ENCODE measurements at places on chromosomes 12 and 14.

DNA sequence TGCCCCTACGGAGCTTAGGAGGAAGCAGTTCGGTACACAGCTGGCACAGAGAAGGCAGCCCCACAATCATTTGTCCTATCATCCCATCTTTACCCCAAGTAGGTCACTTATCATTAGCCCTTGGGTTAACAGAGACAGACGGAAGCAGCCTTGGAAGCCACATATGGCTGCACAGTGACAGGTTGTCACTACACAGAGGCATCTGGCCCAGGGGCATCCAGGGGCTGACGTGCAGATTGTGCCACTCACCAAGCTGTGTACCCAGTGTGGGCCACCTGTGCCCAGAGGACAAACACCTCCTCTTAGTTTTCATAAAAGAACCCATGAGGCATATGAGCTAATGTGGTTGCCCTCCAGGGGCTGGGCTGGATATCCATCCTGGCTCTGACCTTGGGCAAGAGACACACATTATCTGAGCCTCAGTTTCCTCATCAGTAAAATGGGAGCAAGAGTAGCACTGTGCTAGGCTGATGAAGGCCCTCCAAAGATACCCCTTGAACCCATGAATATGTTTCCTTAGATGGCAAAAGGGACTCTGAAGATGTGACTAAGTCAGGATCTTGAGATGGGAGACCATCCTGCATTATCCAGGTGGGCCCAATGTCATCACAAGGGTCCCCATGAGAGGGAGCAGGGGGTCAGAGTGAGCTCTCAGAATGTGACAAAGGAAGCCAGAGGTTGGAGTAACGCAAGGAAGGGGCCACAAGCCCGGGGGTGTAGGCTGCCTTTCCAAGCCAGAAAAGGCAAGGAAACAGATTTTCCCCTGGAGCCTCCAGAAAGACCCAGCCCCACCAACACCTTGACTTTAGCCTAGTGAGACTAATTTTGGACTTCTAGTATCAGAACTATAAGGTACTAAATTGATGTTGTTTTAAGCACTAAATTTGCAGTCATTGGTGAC lies 64.6 kb downstream of the C14orf132 start:
- DNase-seq: no peak

- DNase-seq: no peak
These were observed 71.6 kb downstream of the FGD4 start for GRCh38 chr12:32470936-32471470.

- no peak for DNase-seq
These were observed 4.7 kb upstream of the KRT79 start for GRCh38 chr12:52838609-52839435.

DNA sequence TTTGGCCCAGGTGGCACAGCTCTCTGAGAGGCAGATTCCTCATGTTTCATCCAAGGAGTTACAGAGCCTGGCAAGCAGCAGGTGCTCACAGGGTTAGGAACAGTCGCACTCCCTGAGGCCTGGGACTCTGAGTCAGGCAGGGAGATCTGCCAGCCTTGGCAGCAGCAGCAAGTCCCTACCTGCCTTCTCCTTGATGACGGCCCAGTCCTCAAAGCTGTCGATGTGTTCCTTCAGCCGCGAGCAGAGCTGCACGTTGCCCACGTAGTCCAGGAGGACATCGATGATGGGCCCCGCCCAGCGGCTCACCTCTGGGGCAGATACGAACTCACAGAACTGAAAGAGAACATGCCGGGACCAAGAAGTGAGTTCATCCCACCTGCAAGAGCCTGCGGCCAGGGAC lies 10.4 kb downstream of the FAM181A start:
- DNase-seq: no peak

DNA sequence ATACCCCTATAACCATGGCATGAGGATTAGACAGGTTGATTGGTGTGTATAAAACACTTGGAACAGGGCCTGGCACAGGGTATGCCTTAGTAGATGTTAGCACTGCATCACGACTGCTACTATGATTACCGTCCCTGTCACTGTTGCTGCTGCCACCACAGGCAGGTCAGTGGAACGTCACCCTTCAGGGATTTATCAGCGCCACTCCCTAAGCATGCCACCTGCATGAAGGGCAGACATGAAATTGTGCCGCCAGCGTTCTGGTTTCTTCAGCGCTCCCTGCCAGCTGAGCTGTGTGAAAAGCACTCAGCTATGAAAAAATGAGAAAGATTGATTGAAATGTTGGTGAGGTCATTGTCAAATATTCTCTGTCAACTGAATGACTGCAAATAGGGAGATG lies 477.0 kb downstream of the DPF3 start:
- no peak for DNase-seq
